ENCODE measurements at places on chromosomes 12 and 14.

DNA sequence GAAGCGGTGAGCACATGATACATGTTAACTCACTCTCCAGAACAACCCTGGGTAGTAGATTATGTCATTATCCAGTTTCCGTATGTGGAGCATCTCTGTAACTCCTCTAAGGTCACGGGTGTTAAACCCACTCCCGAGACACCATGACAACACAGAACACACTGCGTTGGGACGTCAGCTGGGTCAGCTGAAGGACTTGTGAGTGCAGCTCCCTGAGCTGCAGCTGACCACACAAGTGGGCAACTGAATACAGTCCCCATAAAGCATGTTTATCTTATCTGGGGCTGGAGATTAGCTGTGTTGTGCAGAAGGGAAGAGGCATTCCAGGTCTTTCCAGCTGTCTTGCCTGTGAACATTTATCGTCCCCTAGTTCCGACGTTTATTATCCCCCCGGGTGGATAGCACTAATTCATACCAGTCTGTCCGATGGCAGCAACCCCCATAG is 211.5 kb downstream of the CHST11 start:
- DNase-seq, result no peak

- no peak for DNase-seq
Measured at GRCh38 chr12:120134307-120134980, 17.9 kb upstream of the RAB35 start.

GRCh38 chr12:50102646-50103309 is 1.0 kb upstream of the GPD1 start:
- DNase-seq, result no peak

DNA sequence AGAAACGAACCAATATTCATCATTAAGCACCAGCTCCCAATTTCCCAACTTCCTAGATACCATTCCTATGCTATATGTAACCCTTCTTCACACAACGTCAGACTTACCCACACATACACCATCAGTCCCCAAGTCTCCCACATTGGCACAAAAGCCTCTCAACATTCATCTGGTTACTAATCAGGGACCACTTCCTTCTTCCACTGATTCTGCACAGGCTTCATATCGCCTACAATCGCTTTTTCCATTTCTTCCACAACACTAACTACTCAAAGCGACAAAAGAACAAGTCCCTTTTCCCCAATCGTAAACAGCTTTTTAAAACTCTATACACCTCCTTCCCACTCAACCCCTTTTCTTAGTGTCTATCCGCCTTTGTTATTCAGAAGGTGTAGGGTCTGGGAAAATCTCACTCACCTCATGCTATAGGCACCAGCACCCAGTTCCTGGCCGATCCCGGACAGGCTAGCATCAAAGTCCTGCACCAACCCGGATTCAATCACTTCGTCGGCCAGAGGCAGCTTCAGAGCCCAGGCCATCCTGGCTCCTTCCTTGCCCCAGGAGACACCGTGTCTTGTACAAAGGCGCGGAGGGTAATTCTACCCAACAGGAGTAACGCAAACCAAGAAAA is 936 bp downstream of the TFCP2 start:
- no peak for DNase-seq
